Stimulated activated CD4-positive, alpha-beta T cell treated with anti-CD3 and anti-CD28 coated beads, Interleukin-4, amount 100 ng/mL, for 1 hour (primary cell): ENCODE measurements at places on chromosomes 11 and 22.

- no peak for DNase-seq
Observed at GRCh38 chr11:91700854-91701253, 523.8 kb upstream of the FAT3 start.

- DNase-seq, result no peak
Observed at GRCh38 chr22:37529652-37530345, 10.6 kb upstream of the CARD10 start.

DNA sequence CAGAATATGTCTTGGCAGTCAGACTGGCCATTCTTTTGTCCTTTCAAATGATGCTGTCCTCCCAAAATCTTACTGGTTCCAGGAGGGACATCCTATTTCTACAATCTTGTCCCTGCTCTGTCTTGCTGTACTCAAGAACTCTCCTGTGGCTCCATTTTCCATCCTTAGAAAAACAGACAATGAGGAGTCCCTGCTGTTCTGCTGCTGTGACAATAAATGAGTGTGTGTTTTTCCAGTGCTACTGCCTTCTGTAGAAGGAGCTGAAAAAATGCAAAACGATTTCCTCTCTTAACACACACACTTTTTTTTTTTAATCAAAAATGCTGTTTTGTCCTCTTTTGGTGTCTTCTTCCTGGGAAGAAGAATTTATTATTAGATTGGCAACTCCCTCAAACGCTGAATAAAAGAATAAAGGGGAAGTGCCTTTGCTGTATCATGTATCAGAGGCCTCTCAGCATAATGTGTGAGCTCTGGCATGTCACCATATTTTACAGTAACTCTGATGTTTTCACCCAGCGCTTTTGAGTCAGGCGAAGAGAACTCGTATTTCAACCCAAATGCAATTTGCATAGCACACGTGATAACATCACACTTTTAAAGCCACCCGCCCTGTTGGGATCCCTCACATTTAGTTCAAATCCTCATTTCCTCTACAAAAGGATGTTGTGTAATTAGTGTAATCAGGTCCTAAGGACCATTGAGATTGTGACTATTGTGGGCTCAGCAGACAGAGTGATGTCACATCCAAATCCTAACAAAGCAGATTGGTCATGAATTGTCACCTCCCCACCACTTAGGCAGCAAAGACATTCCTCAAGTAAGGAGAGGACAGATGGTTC is 496.0 kb upstream of the LARGE1 start:
- no peak for DNase-seq

DNA sequence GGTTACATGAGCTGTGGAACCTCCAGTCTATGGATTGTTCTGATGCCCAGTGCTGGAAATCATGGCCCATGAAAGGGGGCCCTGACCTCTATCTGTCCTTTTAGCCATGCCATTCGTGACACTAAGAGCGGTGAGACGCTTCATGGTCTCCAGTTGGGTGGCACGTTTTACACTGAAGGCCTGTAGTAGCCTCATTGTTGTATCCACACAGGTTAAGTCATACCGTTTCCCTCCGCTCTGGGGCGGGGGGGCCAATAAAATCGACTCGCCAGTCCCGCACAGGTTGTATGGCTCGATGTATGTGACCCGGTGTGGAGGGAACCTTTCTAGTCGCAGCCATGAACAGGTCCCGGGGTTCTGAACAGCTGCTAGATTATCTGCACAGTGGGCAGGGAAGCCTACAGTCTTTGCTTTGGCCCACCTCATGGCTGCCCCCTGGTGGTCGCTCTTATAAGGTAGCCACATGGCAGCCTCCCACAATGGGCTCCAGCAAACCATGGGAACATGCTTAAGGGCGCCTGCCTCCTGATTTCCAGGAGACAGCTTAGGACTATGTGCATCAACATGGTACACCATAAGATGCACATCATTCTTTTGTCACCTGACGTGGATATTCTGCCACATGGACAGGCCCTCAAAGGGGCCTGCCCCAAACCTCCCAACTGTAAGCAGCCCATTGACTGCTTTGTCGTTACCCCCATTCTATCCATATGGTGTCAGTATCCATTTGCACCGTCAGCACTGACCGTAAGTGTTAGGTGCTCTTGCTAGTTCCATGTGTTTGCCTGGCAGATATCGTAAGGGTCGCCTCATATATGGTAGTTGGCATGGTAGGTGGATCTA is 19.7 kb upstream of the APOL3 start:
- peak; percentile 87 for DNase-seq
